ENCODE measurements at places on chromosomes 1 and 21.
A peak's percentile ranks its signal among the peaks of the same experiment; 100 is the strongest.

GRCh38 chr1:84674705-84675104, 15.6 kb downstream of the SSX2IP start:
- DNase-seq = no peak

GRCh38 chr21:14862794-14863720, 201.7 kb downstream of the NRIP1 start:
- DNase-seq = no peak

- no peak for DNase-seq
Measured at GRCh38 chr21:36247316-36248010, 72.5 kb upstream of the MORC3 start.

- no peak for DNase-seq
Measured at GRCh38 chr21:22311741-22312462, 1313.7 kb downstream of the NCAM2 start.

GRCh38 chr1:228833911-228834688, 98.8 kb downstream of the RHOU start:
- DNase-seq = no peak

- no peak for DNase-seq
Measured at GRCh38 chr21:45074818-45075595, 627 bp downstream of the ADARB1 start.

- DNase-seq = no peak
Measured at GRCh38 chr1:161153176-161153575, 602 bp upstream of the UFC1 start.

GRCh38 chr1:42937141-42937696, 21.4 kb downstream of the SLC2A1 start:
- DNase-seq = no peak

DNA sequence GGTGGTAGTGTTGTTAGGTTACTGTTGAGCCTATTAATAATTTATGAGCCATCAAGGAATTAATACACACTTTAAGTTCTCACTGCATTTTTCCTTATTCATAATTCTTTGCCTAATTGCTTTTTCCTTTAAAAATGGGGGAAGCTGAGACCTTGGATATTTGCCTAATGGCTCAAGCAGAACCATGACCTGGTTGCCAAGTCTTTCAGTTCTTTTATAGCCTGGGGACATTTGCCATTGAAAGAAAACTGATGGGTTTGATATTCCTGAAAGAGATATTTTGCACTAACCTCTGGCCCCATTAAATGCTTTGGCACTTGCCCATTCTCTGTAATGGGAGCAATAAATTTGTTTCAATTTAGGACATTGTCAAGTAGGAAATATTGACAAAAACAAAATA, 18.5 kb upstream of the LRRC53 start:
- peak; percentile 38 for DNase-seq

- DNase-seq = no peak
Measured at GRCh38 chr1:72271555-72272085, 10.7 kb downstream of the NEGR1 start.

- no peak for DNase-seq
Measured at GRCh38 chr1:233168384-233168783, 127.1 kb downstream of the PCNX2 start.

GRCh38 chr1:113124366-113124765, 51.4 kb downstream of the LRIG2 start:
- DNase-seq = no peak

DNA sequence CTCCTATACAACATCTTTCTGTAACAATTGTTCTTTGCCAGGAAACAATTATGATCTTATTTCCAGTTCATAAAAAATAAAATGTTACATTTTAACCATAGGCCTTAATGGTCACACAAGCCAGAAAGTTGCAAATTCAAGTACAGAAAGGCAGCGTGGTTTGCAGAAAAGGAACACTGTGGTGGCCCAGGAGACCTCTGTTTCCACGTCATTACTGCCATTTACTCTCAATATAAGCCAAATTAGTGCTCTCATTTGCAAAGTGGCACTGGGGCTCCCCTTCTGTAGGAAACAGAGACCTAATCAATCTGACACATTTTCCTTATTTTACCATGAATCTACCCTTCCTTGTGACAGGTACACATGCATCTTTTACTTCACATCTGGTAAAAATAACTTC, 79.3 kb upstream of the TLR5 start:
- no peak for DNase-seq

DNA sequence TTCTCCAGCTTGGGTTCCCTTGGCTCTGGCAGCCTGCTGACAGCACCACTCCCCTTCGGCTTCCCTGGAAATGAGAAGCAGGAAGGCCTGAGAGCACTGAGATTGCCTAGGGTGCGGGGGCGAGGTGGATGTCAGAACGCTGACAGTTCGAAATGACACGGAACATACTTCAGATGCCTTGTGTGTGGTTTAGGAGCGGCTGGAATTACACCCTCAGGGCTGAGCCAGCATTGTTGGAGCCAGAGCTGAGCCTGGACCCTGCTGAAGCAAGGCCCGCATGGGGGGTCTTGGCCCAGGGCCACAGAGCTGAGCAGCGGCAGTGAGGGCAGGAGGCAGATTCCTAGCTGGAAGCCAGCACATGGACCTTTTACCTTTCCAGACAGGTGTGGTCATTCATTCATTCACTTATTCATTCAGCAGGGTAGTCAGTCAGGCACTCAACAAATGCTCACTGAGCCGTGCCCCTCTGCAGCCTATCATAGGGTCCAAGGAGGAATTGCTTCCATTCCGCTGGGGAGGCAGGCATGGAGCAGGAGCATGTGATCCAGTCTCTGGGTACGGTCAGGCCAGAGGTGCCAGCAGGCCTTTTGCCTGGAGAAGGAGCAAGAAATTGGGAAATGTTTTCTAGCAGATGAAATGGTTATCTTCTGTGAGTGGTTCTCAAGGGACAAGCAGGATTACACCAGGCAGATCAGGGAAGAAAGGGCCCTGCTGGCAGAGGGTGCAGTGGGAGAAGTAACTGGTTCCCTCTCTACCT, 6.6 kb upstream of the FOXE3 start:
- DNase-seq = no peak

- no peak for DNase-seq
Measured at GRCh38 chr1:94339206-94339927, 78.8 kb upstream of the ABCD3 start.

- no peak for DNase-seq
Measured at GRCh38 chr1:88462488-88463261, 221.4 kb upstream of the PKN2 start.

DNA sequence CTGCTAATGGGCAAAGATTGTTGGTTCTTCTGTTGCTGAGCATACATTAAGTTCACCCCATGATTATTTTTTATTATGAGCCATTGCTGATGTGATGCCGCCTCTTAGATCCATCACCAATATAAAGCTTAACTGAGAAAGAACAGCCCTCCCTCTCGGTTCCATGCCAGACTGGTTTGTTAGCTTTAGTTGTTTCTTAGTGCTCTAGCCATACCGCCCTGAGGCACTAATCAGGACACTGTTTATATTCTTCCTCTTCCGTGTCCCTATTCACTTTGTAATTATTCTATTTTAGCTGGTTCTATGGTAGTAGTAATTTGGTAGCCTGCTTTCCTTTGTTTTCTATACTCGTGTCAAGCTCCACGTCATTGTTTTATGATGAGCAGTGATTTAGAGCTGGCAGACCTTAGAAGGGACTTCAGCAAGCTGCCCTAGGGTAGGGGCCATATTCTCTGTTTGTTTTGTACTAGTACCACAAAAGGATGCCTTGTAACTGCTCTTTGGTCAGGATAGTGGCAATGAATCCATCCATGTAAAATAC, 27.3 kb upstream of the PDPN start:
- no peak for DNase-seq

DNA sequence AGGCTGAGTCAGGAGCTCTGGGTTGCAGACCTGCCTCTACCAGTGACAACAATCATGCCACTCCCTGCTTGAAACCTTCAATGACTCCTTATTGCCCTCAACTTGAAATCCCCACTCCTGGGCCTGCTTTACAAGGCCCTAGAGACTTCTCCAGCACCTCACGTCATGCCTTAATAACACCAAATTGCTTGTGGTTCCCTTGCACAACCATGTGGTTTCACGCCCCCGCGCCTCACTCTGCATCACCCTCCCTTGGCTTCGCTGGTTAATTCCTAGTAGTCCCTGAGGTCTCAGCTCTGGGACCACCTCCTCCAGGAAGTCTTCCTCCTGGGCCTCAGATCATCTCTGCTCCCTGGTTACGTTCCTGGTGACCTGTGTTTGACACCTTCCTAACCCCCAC, 33.0 kb downstream of the EPHA2 start:
- DNase-seq = no peak

DNA sequence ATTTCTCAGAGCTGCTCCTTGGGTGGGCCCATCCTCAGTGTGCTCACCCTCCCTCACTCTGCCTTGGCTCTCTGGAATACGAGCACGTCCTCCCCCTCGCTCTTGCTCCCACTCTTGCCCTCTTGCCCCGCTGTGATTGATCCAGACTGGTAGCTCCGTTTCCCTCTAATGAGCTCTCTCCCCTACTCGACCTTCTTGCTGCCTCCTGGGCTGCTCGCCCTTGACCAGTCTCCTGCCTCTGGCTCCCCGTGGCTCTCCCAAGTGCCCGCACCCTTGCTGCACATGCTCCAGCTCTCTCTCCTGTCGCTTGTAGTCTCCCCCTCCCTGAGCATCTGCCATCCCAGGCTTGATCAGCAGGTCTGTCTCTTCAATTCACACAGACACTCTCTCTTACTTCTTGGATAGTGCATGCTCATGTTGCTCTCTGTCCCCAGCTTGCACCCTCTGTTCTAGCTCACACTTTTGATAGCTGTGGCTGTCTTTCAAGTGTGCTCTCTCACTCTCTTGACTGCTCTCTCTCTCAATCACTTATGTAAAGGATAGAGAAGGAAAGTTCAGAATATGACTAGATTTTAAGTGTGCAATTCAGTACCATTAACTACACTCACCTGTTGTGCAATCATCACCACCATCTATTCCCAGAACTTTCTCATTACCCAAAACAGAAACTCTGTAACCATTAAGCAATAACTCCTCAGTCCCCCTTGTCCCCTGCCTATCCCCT, 51.1 kb downstream of the PHC2 start:
- no peak for DNase-seq

- DNase-seq = no peak
Measured at GRCh38 chr1:175563236-175563895, 180.0 kb downstream of the TNR start.

- no peak for DNase-seq
Measured at GRCh38 chr21:16834791-16835190, 678.1 kb upstream of the CXADR start.

DNA sequence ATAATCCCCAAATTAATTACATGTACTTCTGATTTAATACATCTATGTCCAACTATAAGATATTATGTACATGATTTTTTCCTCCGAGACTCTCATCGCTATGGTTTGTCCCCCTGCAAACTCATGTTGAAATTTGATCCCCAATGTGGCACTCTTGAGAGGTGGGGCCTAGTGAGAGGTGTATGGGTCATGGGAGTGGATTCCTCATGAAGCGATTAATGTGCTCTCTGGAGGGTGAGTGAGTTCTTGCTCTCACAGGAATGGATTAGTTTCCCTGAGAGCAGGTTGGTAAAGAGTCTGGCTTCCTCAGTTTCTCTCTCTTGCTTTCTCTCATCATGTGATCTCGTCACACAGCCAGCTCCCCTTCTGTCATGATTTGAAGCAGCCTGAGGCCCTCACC, 16.1 kb downstream of the HSF2BP start:
- DNase-seq = no peak

GRCh38 chr21:41011951-41012366, 156.0 kb upstream of the BACE2 start:
- DNase-seq = no peak

- no peak for DNase-seq
Measured at GRCh38 chr21:43027846-43028731, 47.5 kb downstream of the CBS start.

- DNase-seq = no peak
Measured at GRCh38 chr21:45996311-45997204, 15.0 kb downstream of the COL6A1 start.

DNA sequence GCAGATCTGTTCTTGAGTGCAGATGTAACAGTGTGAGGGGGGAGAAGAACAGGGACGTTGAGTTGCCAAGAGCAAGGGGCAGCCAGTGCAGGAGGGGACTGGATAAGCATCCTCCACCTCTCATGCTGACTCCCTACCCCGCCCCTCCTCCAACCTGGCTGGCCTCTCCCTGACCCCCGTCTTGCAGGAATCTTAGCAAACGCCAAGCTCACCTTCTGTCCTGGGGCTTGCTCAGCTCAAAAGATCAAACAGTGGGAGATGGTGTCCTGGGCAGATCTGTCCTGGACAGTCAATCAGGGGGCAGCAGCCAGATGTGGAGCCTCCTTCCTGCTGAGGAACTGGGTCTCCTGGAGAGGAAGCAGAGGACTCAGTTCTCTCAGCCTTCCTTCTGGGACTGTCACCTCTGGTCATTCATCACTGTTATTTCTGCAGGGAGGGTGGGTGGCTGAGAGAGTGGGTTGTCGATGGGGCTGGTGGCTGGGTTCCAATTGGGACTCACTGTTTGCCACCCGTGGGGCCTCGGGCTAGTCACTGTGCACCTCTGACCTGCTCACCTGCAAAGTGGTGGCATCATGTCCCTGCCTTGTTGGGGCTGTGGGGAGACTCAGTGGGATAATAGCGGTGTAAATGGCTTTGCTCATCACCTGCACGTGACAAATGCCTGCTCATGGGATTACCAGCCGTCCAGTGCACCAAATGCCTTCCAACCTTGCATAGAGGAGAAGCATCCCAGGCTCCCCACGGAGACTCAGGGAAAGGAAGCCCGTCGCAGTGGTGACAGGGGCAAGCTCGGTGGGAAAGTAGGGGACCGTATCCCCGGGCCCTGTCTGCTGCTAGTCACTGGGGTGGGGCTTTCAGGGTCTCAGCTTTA, 154.4 kb downstream of the PTPRU start:
- DNase-seq = no peak

- DNase-seq = no peak
Measured at GRCh38 chr1:81197591-81197990, 603.1 kb upstream of the ADGRL2 start.

DNA sequence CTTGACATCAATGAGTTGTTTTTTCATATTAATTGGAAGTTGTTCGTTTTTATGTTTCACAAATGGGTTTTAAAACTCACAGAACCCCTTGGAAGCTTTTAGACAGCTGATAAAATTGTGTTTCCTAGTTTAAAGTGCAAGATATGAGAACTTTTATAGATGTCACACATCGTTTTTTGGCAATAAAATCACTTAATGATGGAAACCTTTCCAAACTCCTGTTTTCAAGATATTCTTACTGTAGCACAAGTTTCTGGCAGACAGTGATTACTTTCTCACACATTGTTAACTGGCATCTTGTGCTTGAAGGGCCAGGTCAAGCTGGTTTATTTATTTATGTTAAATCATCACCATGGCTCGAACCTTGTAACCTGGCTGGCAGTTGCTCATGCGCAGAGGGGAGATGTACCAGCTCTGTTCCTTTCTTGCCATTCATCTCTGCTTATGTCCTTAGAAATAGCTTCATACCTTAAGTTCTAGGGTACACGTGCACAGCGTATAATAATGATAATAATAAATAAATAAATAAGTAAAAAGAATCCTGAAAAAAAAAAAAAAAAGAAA, 10.2 kb upstream of the RCAN1 start:
- DNase-seq = no peak

- no peak for DNase-seq
Measured at GRCh38 chr1:24828183-24828886, 83.1 kb downstream of the CLIC4 start.

Data from NCI-H2081 treated with DMSO at 0.1 percent for 48 hours (cell line).